ENCODE measurements at places on chromosomes 2 and 18.

- DNase-seq: no peak
Observed at GRCh38 chr2:58047373-58047935, 848 bp downstream of the VRK2 start.

- no peak for DNase-seq
Observed at GRCh38 chr2:218645126-218645525, 14.3 kb downstream of the ZNF142 start.

DNA sequence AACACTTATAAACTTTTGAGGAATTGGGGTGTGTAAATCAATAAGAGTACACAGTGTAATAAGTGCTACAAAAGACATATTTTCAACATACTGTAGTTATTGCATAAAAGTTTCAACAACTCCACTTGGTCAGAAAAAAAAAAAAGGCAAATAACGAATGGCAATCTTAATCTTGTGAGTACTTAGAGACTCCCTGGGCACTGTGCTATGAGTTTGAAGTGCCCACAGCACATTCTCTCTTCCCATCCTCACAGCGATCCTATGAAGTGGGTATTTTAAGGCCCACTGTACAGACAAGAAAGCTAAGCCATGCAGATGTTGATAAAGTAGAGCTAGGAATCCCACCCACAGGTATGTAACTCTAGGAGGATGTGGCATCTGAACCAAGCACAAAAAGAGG is 112.3 kb downstream of the STK39 start:
- DNase-seq: no peak

- peak; percentile 59 for DNase-seq
Observed at GRCh38 chr18:34695310-34695709, 14.8 kb upstream of the DTNA start.

DNA sequence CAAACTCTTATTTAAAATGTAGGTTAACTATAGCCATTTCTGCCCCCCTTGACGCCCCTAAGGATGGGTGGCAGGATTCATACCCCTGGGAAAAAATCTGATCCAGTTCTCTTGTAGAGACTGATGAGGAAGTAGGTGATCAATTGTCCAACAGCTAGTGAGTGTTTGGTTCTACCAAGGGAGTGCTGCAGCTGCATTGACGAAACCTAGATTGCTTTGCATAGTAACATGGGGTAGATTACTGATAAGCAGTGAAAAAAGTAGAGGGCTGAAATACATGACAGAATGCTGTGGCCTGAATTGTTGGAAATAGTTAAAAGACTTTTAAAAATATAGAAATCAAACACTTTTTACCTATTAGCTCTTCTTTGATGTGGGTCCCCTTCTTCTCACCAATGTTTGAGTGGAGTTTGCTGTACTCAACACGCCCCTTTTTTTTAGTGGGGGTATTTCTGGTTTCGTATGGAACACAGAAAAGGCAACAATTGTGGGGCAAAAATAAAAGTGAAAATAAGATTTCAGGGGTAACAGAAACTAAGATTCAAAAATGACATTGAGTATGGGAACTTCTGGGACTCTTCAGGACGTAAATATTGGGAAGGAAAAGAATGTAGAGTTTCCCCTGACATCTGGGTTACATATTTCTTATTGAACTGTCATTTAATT is 66.2 kb downstream of the MAIP1 start:
- no peak for DNase-seq

DNA sequence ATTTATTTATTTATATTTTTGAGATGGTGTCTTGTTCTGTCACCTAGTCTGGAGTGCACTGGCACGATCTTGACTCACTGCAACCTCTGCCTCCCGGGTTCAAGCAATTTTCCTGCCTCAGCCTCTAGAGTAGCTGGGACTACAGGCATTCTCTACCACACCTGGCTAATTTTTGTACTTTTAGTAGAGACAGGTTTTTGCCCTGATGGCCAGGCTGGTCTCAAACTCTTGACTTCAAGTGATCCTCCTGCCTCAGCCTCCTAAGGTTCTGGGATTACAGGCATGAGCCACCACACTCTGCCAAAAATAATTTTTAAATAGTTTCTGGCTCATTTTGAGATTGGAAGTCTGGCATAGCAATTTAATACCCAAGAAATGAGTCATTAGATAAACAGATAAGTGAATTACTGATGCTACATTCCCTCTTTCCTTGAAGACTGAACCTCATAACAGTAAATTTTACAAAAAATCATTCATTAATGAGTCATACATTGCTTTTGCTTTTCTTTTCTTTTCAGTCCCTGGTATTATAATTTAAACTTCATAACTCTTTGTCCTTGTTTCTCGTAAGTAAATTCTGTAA is 881.6 kb upstream of the PIK3C3 start:
- DNase-seq: no peak

GRCh38 chr2:184322615-184323014 is 275.7 kb upstream of the ZNF804A start:
- no peak for DNase-seq

DNA sequence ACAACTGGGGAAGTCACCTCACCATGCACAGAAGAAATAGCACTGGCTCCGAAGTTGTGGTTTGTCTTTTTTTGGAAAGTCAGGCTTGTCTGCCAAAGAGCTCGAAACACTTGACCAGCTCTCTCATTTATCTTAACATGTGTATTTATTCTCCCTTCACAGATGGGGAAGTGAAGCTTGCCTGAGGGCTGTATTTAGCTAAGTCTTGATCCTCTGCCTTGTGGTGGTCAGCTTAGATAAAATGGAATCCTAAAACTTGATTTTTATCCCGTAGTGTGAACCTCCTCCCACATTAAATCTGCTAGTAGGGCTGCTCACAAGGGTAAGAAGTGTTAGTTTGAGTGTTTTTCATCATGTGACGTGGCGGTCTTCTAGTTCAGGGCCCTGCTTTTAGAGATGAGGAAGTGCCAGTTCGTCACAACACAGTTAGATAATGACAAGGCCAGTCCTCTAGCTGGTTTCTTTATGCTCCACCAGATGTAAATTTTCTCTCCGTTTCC is 89.7 kb downstream of the TMEM247 start:
- DNase-seq: peak; percentile 17

GRCh38 chr2:189426886-189427285 is 14.4 kb upstream of the WDR75 start:
- DNase-seq: no peak

- no peak for DNase-seq
Observed at GRCh38 chr18:22302144-22302543, 115.6 kb downstream of the CTAGE1 start.

GRCh38 chr2:101205521-101206479 is 46.9 kb upstream of the CNOT11 start:
- peak; percentile 70 for DNase-seq

GRCh38 chr2:71815701-71816474 is 331.8 kb downstream of the CYP26B1 start:
- DNase-seq: no peak
